ENCODE measurements at places on chromosomes 4 and X. TPM values are rescaled to one million over a fixed set of nuclear protein-coding genes. Genes with fewer than 3 reads are reported as not detected.

SYNPO2 gene
- 89.8 TPM for total RNA-seq

GYPB gene
- total RNA-seq = not detected

MAGEA3 gene
- not detected for total RNA-seq

MAML3 gene
- 7.3 TPM for total RNA-seq

DNA sequence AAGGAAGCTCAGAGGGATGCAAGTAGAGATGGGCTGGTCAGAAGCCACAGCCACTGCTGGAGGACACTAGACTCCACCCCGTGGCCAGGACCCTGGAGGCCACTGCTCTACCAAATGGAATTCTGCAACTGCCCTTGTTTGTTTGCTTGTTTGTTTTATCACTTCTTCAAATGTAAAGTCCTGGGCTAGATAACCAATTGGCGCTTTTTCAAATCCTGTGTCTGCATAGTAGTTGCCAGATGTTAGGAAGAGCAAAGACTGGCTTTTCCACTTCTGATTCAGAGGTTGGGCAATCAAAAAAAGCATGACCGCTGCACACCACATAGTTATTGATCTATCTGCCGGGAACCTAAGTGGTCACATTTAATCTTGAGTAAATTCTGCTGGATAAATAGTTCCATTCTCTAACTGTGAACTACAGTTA, 255.2 kb upstream of the SFRP2 start:
- DNase-seq = no peak

DNA sequence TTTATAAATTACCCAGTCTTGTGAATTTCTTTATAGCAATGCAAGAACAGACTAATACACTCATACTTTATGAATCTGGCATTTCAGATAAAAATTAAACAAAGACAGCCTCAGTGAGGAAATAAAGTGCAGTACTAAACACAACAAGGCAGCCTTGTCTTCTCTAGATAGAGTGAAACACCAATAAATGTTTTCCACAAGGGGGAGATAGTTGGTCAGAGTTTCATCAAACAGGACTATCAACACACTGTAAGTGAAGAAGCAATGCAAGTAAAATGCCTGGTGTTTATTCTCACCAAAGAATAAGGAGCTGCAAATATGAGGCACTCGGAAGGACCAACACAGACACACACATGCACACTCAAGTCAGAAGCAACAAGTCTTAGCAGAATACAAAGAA, 62.8 kb downstream of the FAM9B start:
- DNase-seq = no peak

DNA sequence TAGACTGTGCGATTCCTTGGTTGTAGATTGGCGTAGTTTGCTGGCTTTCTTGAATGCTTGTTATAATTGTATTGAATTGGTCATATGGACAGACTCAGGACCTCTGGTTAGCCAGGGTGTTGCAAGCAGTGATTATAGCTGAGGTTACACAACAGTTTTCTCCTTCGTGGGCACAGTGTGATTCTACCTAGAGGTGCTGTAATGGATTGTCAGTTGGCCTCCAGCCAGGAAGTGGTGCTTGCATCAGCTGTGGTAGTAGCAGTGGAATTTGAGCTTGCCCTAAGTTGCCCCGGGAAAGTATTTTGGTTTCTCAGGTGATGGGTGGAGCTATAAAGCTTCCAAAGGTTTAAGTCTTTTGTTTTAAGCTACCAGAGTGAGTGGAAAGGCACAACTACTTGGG, 23.1 kb upstream of the GABRG1 start:
- DNase-seq = no peak

DNA sequence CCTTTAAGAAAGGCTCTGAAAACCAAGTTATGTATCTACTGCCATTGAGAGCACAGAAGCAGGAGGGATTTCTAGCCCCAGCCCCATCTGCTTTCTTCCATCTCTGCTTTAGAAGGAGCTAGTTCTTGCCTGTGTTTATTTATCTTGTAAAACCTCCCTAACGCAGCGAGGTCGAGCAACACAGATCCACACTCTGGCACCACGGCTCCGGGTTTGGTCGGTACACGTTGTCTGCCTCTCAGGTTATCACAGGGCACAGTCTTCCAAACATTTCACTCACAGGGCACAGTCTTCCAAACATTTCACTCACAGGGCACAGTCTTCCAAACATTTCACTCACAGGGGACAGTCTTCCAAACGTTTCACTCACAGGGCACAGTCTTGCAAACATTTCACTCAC, 69.7 kb upstream of the TLR3 start:
- no peak for DNase-seq

- DNase-seq = no peak
These were observed 94.7 kb downstream of the SEL1L3 start for GRCh38 chr4:25767877-25768725.

DNA sequence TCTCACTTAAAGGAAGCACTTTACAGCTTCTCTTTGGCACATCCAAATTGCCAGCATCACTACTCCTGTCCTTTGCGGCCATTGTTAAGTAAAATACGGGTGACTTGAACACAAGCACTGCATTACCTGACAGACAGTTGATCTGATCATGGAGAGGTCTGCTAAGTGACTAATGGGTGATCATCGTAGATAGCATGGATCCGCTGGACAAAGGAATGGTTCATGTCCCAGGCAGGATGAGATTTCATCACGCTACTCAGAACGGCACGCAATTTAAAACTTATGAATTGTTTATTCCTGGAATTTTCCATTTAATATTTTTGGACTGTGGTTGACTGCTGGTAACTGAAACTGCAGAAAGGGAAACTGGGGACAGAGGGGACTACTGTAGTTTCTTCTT, 94.1 kb downstream of the NEUROG2 start:
- no peak for DNase-seq

DNA sequence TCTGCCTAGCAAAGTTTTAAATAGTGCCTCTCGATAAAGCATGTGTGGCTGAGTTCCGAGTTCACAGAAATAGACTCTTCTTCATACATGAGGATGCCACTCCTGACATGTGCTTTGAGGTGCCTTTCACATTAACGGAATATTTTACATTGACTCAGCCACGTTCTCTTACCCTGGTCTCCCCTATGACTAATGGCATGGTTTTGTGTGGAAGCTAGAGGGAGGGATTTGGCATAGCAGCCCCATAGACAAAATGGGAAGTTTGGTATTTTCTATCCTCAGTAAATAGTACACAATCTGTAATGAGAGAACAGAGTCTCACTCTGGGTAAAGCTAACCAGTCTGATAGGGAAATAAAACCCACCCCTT, 68.9 kb downstream of the PCDH19 start:
- no peak for DNase-seq

- no peak for DNase-seq
These were observed 87.2 kb upstream of the MCF2 start for GRCh38 chrX:139795196-139795595.

GRCh38 chrX:134544513-134545151, 84.7 kb downstream of the HPRT1 start:
- no peak for DNase-seq

DNA sequence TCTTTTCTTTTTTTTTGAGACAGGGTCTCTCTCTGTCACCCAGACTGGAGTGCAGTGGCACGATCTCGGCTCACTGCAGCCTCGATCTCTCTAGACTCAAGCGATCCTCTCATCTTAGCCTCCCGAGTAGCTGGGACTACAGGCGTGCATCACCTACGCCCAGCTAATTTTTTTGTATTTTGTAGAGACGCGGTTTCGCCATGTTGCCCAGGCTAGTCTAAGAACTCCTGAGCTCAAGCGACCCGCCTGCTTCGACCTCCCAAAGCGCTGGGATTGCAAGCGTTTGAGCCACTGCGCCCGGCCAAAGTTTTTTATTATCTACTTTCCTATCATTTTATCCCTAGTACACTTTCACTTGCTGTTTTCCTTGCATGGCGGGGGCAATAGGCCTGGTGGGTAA, 1.4 kb downstream of the UBA6 start:
- no peak for DNase-seq

DNA sequence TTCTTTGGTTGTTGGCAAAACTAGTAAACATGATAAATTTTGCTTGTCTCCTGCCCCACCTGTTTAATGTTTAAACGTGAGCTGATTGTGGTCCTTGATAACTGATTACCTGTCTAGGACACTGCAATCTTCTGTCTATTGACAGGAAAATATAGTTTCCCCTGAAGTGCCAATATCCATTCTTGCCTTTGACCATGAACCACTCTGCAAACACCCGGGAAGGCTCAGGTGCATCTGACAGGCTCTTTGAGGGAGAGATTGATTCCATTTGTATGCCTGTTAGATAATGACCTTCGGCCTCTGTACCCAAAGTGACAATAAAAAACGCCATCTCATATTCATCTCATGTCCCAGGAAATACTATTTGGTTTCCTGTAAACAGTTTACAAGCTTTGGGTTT, 453.0 kb downstream of the CENPC start:
- no peak for DNase-seq

DNA sequence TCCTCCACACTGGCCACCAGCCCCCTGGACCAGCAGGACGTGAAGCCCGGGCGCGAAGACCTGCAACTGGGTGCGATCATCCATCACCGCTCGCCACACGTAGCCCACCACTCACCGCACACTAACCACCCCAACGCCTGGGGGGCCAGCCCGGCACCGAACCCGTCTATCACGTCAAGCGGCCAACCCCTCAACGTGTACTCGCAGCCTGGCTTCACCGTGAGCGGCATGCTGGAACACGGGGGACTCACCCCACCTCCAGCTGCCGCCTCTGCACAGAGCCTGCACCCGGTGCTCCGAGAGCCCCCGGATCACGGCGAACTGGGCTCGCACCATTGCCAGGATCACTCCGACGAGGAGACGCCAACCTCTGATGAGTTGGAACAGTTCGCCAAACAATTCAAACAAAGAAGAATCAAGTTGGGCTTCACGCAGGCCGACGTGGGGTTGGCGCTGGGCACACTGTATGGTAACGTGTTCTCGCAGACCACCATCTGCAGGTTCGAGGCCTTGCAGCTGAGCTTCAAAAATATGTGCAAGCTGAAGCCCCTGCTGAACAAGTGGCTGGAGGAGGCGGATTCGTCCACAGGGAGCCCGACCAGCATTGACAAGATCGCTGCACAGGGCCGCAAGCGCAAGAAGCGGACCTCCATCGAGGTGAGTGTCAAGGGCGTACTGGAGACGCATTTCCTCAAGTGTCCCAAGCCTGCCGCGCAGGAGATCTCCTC, 600 bp downstream of the POU3F4 start:
- no peak for DNase-seq

- DNase-seq = no peak
These were observed 42.4 kb downstream of the CLCN4 start for GRCh38 chrX:10199212-10199611.

- DNase-seq = no peak
These were observed 67.3 kb upstream of the LHFPL1 start for GRCh38 chrX:112746812-112747595.

DNA sequence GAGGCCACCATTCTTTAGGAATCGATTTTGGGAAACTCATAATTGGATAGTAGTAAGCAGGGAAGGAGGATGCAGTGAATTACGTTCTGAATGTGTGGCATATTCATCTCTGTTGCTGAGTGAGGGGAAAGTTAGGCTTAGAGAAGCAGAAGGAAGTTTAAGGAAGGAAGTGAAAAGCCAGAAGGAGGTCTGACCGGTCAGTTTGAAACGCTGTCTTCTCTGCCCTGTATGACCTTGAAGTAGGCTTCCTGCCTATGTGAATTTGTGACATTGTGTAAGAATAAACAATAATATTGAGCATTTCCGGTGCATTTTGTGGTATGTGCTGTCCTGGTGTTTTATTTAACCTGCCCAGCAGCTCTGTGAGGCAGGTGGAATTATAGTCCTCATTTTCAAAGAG, 67.3 kb downstream of the PDLIM5 start:
- DNase-seq = no peak
